ENCODE measurements at places on chromosomes 4 and X.

GRCh38 chr4:99402765-99403164 is 32.4 kb downstream of the ADH7 start:
- no peak for DNase-seq

DNA sequence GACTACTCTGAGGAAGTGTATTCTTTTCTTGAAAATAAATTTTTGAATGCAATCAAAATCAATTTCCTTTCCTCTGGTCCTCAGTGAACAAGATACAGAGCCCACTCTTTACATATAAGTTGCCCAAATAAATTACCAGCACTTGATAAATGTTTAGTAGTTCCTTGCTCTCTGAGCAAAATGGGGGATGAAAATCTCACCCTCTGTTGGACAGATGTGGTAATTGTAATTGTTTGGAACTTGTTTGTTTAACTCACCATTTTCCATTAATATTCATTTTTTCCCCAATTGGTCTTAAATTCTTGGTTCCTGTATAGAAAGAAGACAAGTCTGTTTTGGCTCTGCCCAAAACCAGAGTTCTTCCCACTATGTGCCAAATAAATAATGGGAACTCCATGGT is 146.3 kb downstream of the LDB2 start:
- DNase-seq, result no peak

DNA sequence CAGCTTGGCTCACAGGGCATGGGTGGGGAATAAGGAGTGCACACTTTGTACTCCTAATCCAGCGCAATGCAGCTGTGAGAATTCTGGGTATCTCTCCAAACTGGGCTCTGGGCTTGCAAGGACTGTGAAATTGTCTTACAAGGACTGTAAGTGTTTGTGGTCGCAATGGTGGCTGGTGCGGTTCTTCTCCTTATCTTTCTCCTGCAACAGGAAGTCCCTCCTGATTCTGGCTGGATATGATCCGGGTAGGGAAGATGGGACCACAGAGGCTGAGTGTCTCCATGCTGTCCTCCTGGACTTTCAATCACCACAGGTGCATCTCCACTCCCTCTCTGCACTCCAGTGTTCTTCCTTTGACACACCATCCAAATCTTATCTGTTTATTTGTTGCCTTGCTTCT is 55.7 kb upstream of the GYPE start:
- no peak for DNase-seq

GRCh38 chr4:99405433-99406115 is 29.6 kb downstream of the ADH7 start:
- DNase-seq, result no peak

DNA sequence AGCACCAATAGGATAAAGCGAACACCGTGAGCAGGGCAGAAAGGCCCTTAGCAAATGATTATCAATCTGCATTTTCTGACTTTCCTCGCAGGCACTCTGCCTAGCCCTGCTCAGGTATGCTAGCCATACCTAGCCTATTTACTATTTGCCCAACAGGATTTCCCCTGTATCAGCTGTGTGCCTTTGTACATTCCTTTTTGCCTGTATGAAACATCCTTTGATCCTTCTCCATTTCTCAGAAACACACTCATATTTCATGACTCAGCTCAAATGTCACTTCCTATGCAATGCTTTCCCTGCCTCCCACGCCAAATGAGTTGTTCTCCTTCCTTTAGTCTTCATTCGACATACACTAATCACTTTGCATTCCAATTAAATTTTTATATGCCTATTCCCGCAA is 37.2 kb downstream of the PCDH7 start:
- no peak for DNase-seq

Measured in GM18507 (cell line).